ENCODE measurements at places on chromosomes 3 and 15.

DNA sequence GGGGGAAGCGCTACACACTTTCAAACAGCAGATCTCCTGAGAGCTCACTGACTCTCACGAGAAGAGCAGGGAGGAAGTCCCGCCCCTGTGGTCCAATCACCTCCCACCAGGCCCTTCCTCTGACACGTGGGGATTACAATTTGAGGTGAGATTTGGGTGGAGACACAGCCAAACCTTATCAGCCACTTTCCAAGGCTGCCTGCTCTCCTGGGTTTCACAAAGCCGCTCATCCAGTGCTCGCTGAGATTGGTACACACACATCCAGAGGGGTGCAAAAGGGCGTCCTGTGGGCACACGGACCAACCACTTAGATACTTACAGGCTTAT is 23.1 kb downstream of the XXYLT1 start:
- DNase-seq, result no peak

DNA sequence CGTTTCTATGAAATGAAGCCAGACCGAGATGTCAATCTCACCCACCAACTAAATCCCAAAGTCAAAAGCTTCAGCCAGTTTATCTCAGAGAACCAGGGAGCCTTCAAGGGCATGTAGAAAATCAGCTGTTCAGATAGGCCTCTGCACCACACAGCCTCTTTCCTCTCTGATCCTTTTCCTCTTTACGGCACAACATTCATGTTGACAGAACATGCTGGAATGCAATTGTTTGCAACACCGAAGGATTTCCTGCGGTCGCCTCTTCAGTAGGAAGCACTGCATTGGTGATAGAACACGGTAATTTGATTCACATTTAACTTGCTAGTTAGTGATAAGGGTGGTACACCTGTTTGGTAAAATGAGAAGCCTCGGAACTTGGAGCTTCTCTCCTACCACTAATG is 41.9 kb upstream of the TRA2B start:
- DNase-seq, result no peak

DNA sequence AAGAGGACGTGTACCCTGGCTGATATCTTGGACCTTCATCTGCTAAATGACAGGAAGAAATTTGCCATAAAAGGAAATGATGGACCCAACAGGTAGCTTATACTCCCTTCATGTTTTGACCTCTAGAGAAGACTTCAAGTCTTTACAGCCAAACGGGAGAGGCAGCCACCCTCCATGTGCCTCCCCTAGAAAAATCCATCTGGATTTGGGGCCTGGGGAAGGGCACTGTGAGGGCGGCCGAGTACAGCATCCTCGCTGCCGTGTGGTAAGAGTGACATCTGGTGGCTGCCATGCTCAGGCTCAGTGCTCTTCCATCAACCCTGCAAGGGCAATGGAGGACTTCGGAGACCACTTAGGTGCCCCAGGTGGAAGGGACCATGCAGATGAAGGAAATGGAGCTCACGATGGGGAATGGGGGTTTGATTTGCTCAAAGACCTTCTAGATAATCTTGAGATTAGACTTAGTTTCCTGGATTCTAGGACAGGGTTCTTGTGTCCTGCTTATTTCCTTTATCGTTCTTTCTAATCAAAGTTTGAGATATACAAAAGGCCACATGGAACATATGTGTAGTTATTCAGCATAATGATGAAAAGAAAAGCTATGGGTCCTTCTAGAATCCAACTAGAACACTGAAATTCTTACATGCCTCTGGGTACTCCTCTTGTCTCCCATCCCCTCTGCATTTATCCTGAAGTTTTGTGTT is 44.4 kb downstream of the AQP9 start:
- DNase-seq, result no peak

- DNase-seq, result no peak
Observed at GRCh38 chr3:16400106-16400931, 113.2 kb downstream of the RFTN1 start.

- DNase-seq, result no peak
Observed at GRCh38 chr3:12662593-12663400, 1.1 kb downstream of the RAF1 start.

DNA sequence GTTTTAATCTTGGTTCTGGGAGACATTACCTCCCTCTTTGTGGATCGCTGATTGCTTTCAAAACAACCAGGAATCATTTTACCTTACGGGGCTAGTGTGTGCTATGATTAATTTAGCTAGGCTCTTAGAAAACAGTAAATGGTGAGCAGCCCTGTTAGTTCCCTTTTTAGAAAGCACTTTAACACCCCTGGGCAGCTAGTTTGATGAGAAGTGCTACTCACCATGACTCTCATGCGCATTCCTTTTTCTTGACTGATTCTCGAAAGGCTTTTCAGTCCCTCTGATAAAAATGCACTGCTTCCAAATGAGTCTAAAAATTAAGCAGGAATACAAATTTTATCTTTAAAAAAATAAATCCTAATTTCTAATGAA is 75.3 kb upstream of the LEKR1 start:
- DNase-seq, result no peak

DNA sequence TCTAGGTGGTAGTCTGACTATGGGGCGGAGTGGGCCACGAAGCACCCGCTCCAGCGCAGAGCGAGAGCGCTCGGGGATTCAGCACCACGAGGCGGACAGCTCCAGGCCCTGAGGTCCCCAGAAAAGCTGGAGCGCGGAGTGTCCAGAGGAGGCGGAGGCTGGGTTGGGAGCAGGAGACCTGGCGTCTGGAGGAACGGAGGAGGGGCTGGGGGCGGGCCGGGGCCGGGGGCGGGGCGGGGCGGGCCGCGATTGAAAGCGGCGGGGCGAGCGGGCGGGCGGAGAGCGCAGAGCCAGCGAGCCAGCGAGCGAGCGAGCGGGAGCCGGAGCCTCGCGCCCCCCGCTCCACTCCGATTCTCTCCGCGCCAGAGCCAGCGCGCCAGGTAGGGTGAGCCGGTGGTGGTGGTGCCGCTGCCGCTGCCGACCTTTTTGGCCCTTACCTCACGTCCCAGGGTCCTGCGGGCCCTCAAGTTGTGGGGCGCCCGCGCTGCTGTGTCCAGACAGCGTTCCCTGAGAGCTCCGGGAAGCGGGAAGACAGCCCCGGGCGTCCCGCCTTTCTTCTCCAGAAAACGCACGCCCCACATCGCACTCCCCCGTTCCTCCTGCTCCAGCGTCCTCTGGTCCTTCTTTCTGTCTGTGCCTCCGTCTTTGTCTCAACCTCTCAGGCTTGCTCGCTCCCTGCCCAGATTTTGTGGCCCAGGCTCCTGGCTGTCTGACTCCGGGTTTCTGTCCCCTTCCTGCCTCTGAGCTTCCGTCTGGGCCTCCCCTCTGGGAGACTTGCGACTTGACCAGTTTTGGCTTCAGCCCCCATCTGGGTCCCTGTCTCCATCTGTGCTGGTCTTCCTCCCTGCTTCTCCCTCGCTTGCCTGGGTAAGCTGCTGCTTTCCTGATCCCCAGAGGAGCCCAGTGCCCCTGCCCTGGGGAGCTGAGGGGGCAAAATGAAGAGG is at the start of gene GRM2:
TSS of gene GRM2 (plus strand) at position 281 of the 944 bp plus-strand sequence. CDS start 1,916 bp downstream, outside the sequence.
- no peak for DNase-seq
